ENCODE measurements at places on chromosomes 2 and 18.

- DNase-seq = no peak
Observed at GRCh38 chr2:169232551-169233154, 129.7 kb downstream of the LRP2 start.

GRCh38 chr18:9950289-9951016, 36.6 kb downstream of the VAPA start:
- no peak for DNase-seq

- DNase-seq = no peak
Observed at GRCh38 chr2:216346781-216347180, 25.5 kb downstream of the MARCHF4 start.

DNA sequence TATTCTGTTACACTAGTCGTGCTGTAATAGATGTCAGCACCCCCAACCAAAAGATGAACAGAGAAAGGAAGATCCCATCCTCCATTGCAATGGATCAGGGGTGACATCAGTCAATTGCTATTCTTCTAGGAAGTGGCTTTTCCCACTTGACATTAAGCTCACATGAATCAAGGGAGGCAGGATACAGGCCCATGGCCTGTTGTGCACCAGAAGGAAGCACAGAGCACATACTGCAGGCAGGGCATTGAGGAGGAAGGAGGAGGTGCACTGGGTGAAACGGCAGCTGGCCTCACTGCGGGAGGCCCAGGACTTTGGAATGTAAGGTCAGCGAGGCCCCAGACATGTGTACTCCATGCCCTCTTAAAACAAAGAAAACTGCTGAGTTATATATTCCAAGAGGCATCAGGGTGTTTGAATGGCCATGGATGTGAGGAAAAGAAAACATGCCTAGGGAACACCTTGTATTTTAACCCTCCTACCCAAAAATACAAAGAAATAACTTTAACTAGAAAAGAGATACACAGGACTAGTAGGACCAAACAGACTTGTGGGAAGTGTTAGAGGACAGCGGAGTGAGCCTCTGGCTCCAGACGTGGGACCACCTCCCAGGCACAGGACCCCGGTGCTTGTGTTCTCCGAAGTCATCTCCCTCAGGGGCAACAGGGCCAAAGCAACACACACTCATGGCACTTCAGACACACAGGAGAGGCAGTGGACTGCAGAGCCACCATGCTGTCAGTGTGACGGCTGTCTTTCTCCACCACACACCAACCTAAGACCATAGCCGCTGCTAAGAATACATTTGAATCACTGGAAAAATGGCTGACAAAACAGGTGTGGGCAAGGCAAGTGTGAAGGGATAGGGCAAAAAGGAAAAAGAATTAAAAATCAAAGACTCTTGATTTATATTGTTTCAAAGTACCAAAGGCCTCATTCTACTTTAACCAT, 51.4 kb upstream of the RIOK3 start:
- DNase-seq = no peak

DNA sequence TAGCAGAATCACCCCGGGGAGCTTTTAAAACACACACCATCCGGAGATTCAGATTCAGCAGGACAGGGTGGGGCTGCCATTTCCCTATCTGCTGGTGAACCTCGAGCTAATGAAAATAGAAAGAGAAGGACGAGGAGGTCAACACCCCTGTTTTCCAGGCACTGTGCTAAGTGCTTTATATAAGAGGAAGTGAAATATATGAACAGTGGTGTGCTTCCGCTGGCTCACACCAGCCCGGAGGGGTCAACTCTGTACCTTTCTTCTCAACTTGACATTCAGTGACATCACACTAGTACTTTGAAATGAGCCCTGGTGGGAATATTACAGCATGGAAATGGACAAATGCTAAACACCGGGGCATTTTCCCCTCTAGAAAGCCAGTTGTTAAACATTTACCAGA, 108.3 kb upstream of the LTBP1 start:
- DNase-seq = no peak

GRCh38 chr2:26537826-26538475, 60.0 kb upstream of the OTOF start:
- DNase-seq = no peak

- no peak for DNase-seq
Observed at GRCh38 chr2:182933629-182934028, 67.2 kb upstream of the FRZB start.

GRCh38 chr2:163453920-163454319, 281.9 kb downstream of the FIGN start:
- no peak for DNase-seq

All from CD4-positive, alpha-beta memory T cell (primary cell).